ENCODE measurements at places on chromosomes 3 and 15.

DNA sequence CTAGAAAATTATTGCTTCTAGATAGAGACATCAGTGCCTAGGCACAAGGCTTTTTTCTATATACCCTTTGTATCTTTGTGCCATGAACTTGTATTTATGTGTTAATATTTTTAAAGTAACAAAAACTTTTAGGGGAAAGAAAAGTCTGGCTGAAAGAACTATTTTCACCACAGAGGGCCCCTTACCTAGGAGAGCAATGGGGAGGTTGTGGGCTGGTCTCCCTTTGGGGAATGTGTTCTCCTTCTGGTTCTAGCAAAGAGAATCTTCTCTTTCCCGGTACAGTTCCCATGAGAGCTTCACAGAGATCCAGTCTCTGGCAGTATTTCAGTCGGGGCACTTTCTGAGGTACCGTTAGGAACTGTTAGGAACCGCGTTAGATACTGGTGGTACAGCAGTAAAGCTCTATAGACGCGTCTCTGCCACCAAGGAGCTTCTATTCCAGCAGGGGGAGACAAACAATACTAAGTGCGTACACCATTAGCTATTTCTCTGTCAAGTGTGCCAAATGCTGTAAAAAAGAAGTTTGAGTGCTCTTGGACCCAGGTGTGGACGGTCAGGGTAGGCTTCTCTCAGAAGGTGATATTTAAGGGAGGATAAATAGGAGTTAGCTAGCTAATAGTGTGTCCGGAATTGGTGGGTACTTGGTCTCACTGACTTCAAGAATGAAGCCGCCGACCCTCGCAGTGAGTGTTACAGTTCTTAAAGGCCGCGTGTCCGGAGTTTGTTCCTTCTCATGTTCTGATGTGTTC is 4.6 kb upstream of the EPB42 start:
- DNase-seq = peak; percentile 79

DNA sequence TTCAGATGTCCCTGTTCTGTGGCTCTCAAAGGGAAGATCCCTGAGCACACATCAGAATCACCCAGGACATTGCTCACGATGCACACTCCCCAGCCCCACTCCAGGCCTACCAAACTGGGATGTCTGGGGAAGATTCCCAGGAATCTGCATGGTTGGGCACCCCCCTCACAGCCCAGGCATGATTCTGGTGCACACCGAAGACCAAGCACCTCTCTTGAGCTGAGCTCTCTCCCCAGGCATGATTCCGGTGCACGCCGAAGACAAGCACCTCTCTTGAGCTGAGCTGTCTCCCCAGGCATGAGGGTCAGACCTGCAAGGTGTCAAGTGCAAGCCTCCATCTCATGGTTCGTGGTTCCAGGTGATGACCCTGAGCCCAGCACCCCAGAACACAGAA is 112.2 kb upstream of the MEF2A start:
- DNase-seq = no peak

GRCh38 chr15:33022629-33023028 is 171.9 kb downstream of the FMN1 start:
- no peak for DNase-seq

DNA sequence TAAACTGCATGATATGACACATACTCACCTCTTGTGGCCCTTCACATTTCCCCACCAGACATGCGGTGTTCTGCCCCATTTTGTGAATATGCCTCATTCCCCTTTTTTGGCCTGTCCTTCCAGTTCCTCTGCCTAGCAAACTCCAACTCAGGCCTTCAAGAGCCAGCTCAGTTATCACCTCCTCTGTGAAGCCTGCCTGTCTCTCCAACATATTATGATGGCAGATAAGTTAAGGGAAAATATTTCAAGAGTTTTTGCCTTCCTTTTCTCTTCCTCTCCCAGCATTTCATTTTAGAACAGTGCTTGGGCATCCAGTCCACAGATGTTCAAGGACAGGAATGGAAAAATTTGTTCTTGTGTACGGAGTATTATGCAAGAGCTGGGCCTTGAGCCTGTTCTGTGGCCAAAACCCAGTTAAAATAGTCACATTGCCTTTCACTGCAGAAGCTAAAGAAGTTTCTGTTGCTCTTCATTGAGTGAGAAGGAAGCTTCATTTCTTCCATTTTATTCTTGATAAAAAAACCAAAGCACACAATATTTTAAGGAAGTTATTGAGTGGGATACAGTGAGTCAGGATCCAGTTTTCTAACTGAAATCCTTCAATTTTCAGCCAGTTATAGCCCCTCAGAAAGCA is 192.0 kb downstream of the GHSR start:
- DNase-seq = no peak

- no peak for DNase-seq
Measured at GRCh38 chr15:89775815-89776214, 317 bp upstream of the MESP2 start.

DNA sequence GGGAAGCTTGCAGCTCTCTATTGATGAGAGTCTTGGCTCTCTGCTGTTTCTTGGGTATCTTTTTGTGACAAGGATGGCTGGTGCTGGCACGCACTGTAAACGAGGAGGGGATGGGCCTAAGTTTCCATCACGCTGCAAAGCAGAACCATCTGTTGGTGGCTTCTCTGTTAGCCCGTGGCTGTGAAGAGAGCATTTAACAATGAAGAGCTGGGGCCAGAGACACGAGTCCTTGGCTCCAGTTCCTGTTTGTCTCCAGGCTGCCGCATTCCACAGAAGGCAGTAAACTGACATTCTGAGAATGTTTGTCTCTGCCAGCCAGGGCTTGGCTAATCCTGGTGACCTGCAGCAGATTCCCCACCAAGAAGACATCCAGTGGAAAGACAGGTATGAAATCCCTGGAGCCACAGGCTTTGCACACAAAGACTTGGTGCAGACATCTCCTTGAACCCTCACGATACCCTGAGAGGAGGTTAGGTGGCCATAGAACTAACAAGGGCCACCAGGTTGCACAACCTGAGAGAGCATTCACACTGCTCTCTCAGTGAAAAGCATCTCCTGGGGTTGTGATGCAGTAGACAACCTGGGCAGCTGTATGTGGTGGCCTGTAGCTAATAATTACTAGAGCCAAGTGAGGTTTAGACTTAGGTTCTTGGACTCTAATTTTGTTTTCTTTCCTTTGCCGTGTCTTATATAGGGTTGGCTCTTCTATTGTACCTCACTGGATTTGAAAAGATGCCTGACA is 130.9 kb downstream of the ASB7 start:
- DNase-seq = no peak

DNA sequence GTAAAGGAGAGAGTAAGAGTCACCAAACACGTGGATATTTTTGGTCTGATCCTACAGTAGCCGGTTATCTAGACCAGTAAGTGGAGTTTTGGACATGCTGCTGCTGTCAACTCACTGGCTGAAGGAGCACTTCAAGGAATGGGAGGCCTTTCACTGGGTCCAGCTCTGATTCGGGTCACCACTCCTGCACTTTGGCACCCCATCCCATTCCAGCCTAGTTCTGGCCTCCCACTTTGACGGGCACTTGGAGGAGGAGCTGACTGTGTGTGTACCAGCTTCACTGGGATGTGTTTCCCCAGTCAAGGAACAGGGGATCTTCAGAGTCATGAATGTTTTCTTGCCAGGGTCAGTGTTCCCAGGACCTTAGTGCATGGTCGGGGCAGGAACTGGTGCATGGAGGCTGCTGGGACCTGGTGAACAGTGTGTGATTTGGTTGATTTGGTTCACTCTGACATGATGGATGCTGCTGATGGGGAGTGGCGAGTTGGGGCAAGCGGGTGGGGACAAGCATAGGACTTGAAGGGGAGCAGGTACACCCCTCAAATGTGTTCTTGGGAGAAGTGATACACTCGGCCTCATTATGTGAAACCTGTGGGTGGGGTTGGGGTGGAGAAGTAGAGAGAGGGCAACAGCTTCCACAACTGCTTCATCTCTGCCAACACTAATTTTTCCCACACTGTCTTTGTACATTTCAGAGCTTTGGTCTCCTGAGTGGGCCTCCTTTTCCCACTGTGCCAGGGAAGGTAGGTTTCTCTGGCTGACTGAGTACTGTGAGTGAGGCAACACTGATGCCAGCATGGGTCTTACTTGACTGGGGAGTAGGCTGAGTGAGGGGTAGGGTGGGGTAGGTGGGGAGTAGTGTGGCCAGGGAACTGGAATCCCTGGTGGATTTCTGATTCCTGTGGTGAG is 64.0 kb downstream of the RGMA start:
- no peak for DNase-seq

DNA sequence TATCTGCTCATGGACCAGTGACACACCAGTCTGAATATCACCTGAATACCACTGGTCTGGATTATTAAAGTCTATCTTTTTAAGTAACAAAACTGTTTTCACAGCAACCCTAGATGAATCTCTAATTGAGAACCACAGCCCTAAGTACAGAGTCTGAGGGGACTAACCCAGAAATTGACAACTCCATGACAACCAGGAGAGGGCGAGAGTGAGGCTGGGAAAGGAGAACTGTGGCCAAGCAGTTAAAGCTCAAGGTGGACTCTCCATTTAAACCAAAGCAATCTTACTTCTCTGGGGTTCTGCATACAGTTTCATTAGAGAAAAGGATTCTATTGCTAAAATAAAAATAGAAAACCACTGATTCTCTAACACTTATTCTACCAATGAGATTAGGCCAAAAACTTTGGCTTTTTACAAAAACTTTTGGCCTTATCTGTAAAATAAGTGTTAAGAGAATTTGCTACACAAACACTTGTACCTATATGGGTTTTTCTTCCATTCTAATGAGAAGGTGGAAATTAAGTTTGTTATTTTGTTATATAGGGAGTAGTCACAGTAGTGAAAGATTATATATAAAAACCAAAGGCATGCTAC is 11.4 kb downstream of the NEK10 start:
- peak; percentile 23 for DNase-seq

DNA sequence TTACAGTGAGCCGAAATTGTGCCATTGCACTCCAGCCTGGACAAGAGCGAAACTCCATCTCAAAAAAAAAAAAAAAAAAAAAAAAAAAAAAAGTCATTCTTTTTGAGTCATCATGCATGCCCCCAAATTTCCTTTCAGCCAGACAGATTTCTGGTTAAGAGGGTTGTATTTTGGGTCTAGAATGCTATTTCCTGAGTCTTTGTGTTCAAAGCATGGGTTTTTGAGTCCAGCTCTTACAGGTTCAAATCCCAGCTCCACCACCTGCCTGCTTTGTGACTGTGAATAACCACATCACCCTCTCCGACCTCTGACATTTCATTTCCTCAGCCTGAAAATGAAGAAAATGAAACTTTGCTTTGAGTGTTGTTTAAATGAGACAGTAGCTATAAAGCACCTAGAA is 9.3 kb upstream of the C15orf61 start:
- DNase-seq = no peak

DNA sequence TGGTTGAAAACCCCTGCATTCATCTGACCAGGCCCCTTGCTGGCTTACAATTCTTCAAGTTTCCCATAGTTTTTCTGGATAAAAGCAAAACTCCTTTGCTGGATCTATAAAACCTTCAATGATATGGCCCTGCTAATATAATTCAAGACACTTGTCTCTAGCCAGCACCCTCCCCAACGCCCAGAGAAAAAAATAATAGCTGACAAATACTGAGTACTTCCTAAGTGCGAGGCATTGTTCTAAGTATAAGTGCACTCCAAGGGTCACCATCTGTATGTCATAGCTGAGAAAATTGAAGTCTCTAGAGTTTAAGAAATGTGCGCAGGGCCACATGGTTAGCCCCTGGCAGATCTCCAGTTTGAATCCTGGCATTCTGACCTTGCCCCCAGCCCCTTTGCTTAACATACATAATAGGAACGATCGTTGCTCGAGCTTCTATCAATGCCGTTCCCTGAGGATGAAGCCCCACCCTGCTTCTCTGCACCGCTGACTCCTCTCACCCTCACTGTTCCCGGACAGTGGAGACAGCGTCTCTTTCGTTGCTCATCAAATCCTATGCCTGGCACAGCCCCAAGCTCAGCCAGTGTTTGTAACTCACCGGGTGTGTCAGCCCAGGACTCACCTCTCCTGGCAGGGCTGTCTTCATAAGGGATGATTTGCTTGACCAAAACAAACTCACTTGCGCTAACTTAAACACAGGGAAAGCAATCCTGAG is 377.1 kb upstream of the PROK2 start:
- DNase-seq = no peak

GRCh38 chr3:152198665-152199064 is 70.1 kb upstream of the MBNL1 start:
- no peak for DNase-seq

- DNase-seq = no peak
Measured at GRCh38 chr3:21055015-21055414, 696.0 kb downstream of the ZNF385D start.

- DNase-seq = no peak
Measured at GRCh38 chr3:38396861-38397260, 50.3 kb downstream of the XYLB start.

GRCh38 chr15:85422607-85423006 is 42.2 kb downstream of the AKAP13 start:
- DNase-seq = no peak

- DNase-seq = no peak
Measured at GRCh38 chr3:53812434-53812833, 33.8 kb downstream of the CHDH start.

- DNase-seq = no peak
Measured at GRCh38 chr3:14282706-14283075, 104.1 kb downstream of the LSM3 start.

GRCh38 chr3:18412684-18413083 is 12.5 kb downstream of the SATB1 start:
- no peak for DNase-seq

DNA sequence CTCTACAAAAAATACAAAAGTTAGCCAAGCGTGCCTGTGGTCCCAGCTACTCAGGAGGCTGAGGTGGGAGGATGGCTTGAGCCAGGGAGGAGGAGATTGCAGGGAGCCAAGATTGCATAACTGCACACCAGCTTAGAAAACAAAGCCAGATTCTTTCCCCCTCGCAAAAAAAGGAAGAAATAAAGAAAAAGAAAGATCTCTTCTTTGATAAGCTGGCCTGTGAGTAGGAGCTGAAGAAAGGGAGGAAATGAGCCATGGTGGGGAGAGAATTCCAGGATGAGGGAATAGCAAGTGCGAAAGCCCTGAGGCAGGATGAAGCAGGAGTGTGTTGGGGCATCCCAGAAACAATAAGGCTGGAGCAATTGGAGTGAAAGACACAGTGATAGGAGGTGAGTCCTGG is 24.5 kb upstream of the TOP2B start:
- no peak for DNase-seq

- DNase-seq = no peak
Measured at GRCh38 chr15:42665827-42666226, 71.1 kb downstream of the CDAN1 start.

DNA sequence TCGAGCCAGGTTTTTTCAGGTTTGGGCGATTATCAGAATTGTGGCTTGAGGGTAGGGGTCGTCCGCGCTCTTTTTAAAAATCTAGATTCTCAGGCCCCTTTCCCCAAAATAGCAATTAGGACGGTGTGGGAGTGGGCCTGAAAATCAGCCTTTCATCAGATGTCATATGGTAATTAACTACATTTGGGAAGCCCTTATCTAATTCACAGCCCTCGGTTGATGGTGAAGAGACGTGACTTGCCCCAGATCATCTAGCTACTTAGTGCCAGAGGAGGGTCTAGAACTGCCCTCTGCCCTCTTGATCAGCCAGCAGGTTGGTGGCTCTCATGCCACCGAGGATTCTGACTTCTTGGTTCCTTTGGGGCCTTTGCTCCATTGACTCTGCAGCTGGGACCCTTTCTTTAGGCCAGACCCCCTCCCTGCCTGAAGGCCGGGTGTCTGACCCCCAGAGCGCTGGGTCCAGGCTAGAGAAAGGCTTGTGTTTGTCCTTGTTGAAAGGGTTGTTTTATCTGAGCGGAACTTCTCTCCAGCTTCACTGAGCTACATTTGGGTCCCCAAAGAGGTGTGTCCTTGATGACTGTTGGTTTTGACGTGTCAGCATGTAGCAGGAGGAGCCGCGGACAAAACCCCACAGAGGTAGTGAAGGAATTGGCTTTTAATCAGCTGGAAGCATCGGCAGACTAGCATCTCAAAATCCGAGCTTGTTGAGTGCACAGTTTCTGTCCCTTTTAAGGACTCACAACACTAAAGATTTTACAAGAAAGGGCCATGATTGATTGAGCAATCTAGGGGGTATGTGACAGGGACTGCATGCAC is 857 bp downstream of the AEN start:
- DNase-seq = peak; percentile 45

All from GM19239 (cell line).